CD4-positive, alpha-beta memory T cell (primary cell): ENCODE measurements at places on chromosomes 6 and 20. TPM values are rescaled to one million over a fixed set of nuclear protein-coding genes. Genes with fewer than 3 reads are reported as not detected.

DNA sequence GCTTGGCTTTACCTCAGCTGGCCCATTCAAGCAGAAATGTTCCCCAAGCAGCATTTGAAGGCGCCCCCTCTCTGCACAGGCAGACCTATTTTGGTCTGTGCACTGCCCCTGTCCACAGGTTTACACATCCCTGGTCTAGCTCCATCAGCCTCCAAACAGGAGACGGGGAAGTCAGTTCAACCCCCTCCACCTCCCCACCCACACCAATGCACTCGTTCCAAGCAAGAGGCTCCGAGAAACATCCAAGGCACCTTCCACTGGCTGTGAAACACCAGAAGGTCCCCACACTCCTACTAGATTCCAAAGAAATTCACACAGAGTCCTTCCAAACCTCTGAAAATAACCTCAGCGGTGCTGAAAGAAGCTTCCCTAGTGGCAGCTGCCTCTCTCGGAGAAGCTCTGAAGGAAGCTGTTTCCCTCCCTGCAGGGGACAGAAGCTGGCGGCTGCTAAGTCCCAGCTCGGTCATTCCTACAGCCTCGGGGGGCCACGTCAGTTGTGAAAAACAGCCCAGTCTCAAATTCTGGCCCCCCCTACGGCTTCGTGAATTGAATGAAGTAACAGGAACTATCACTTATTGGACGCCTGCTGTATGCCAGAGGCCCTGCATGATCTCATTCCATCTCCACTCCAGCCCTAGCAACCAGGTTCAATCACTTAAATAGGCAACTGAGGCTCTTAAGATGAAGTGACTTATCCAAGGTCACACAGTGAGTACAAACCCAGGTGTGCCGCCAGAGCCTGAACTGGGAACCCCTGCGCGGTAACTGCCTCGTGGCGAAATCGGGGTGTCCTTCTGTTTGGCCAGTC lies 815 bp downstream of the SPATA2 start:
- DNase-seq: peak; percentile 8
- H3K27me3 ChIP-seq: no peaks in the 10 kb centered on the region
- peak overlapping the region; percentile 97 for H3K27ac ChIP-seq
- peak overlapping the region; percentile 99 for H3K4me3 ChIP-seq

DNA sequence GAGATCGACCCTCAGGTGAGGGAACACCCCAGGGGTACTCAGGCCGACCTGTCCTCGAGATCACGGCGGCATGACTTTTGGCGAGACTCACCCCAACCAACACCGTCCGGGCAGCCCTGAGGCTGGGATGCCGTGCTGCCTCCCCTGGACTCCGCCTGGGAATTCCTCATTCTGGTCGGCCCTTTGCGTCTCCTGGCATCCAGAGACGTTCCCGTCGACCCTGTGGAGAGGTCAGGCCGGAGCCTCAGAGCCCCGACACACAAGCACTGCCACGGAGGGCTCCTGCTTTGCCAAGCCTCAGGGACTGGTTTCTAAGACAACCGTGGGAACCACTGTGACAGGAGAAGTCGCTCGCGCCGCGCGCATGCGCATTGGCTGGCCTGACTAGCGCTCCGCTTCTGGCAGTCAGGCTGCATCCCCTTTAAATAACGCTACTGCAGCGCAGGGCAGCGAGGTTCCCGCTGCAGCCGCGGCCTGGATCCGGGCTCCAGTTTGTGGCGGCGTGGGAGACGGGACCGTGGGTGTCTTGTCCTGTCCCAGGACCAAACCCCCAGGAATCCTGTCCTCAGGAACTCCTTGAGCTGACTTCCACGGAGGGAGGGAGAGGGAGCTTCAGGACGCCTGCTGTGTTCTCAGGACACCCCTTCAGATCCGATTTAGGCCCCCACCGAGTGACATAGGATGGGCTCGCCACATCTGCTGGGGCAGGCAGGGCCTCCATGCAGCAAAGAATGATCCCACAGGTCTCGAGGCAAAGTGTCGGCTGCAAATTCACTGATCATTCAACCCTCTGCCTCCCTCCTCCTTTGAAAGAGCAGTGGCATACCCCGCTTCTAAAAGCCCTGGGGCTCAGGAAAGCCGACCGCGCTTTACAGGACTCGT lies 163.2 kb upstream of the ZNF337 start:
- no peak overlapping the region for H3K4me3 ChIP-seq
- peaks cover 47% of the 10 kb centered on the region for H3K4me1 ChIP-seq
- peak; percentile 67 for DNase-seq
- H3K36me3 ChIP-seq: no peaks in the 10 kb centered on the region

DNA sequence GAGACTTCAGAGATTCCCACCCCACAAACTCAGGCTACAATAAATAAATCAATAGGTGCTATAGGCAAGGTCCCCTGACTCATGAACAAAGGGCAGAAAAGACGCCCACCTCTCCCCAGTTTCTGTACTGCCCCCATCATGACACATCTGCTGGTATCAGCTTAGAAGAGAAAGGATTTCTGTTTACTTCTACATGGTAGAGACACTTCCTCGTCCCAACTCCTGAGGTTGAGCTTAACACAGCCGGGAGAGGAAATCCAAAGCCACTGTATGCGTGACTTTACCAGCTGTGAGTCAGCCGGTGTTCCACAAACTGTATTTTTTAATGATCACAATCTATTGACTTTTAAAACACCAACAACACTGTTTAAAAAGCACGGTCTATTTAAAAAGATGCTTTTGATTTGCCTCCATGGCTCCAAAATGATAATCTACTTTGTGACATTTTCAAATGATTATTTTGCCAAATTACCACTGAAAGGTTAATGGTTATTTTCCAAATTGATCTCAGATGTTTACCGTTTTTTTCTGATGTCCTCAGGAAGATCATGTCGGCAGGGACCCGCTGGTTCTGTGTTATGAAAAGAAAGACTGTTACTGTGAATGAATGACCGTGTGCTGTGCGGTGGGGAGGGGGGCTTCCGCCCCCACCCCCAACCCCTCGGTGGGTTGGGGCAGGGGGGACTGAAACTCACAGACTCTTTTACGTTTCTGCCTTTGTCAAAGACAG lies 72.5 kb downstream of the ATP9A start:
- H3K4me3 ChIP-seq: no peak overlapping the region
- no peaks in the 10 kb centered on the region for H3K27me3 ChIP-seq
- H3K4me1 ChIP-seq: no peaks in the 10 kb centered on the region
- H3K27ac ChIP-seq: no peak overlapping the region

DNA sequence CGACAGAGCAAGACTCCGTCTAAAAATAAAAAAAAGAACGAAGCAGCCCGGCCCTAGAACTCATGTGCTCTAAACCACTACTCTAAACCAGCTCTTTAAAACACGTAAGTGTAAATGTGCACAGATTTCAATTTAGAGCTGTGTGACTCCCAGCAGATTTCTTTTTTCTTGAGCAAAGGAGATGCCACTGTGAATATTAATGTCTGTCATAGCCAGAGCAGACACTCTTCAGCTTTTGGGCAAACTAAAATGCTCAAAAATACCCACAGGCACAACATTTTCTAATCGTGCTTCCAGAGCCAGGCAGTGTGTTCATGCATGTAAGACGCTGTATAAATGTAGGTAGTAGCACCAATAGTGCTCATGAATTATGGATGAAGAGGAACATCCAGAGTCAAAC lies 218.9 kb upstream of the PLCB4 start:
- no peaks in the 10 kb centered on the region for H3K4me1 ChIP-seq
- H3K27ac ChIP-seq: no peak overlapping the region
- H3K36me3 ChIP-seq: no peaks in the 10 kb centered on the region
- H3K27me3 ChIP-seq: no peaks in the 10 kb centered on the region
- DNase-seq: no peak

Gene DPPA5
- total RNA-seq: not detected

Gene NT5E
- total RNA-seq: 3.3 TPM

Gene SAYSD1
- total RNA-seq: 21.6 TPM

Gene PTCRA
- not detected for total RNA-seq

Gene UBD
- total RNA-seq: not detected
